ENCODE measurements at places on chromosomes 2 and 18. TPM values are rescaled to one million over a fixed set of nuclear protein-coding genes. Genes with fewer than 3 reads are reported as not detected.

Gene SNRNP27
- total RNA-seq: 43.1 TPM

Gene MC4R
- not detected for total RNA-seq

Gene HOXD3
- 0.20 TPM for total RNA-seq

Gene FAM228A
- 0.24 TPM for total RNA-seq

Gene SLC38A11
- total RNA-seq: 5.1 TPM

Gene TMEM17
- total RNA-seq: 4.3 TPM

Gene SLC16A14
- 1.8 TPM for total RNA-seq

Gene MREG
- 10.1 TPM for total RNA-seq

Gene TOGARAM2
- total RNA-seq: 0.47 TPM

Gene TNS1
- 27.6 TPM for total RNA-seq

Gene MAL
- 1.4 TPM for total RNA-seq

Gene OSBPL6
- total RNA-seq: 3.0 TPM

Gene FAM124B
- 0.17 TPM for total RNA-seq

Gene ASB18
- not detected for total RNA-seq

Data from hepatocyte (in vitro differentiated cells).